ENCODE measurements at places on chromosomes 16 and 17.

DNA sequence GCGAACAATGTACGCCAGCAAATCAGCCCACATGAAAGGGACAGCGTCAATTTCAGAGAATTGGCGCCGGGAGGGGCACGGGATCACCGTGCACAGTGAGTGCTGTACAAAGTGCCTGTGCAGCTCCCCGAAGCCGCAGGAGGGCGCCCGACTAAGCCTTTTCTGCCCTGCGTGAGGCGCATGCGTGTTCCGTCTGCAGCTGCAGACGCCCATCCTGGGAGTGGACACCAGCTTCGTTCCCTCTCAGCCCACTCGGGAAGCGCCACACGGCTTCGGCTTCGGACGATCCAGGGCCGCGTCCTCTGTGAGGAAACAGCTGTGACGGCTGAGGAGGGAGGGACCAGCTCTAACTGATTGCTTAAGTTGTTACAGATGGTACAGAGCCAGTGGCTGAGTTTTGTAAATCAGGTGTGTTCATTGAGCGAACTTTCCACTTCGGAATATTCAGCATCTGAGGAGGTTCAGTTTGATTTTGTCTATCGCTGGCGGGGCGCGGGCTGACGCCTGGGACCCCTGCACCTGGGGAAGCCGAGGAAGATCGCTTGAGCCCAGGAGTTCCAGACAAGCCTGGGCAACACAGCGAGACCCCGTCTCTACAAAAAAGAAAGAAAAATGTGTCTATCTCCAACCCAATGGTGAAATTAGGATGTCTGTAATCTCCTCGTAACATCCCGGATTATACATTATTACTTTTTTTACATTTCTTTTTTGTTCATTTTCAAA is 15.4 kb upstream of the ZNF287 start:
- peak; percentile 90 for DNase-seq

- DNase-seq: no peak
Measured at GRCh38 chr16:85605912-85606841, 6.9 kb upstream of the GSE1 start.

GRCh38 chr17:57368637-57369336 is 112.5 kb downstream of the MSI2 start:
- no peak for DNase-seq

GRCh38 chr16:4572715-4573114 is 16.6 kb downstream of the C16orf96 start:
- DNase-seq: no peak

DNA sequence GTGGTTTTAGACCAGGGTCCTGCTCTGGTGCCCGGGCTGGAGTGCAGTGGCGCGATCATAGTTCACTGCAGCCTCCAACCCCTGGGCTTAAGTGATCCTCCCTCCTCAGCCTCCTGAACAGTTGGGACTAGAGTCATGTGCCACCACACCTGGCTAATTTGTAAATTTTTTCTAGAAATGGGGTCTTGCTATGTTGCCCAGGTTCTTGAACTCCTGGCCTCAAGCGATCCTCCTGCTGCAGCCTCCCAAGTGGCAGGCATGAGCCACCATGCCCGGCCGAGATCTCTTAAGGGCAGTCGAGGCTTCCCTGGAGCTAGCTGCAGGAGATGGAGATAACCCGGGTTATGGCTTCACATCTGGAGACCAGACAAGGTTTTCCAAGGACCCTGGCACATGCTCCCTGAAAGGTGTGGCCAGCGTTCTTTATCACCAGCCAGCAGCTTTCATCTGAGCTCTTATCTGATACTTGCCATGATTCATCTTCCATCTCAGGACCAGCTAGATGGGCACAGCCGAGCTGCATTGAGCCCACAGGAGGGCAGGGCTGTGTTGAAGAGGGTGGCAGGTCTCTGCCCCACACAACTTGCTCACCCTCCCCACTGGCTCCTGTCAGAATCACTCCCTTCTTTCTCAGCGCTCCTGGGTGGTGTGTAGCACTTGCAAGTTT is 28.6 kb downstream of the SCNN1B start:
- no peak for DNase-seq

DNA sequence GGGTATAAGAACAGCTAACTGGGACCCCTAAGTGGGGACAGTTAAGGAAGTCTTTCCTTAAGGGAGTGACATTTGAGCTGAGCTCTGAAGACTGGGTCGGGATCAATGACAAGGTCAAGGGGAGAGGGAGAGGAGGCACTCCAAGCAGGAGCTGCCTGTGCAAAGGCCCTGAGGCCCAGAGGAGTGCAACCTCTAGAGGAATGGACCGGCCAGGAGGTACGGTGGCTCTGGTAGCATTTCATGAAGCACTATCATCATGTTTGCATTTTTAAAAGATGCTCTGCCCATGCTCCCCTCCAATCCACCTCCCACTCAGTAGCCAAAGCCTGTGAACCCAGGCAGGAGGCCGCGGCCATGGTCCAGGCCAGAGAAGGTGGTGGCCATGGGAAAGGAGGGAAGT is 27.4 kb downstream of the RBFOX3 start:
- no peak for DNase-seq

GRCh38 chr16:53465606-53466280 is 31.5 kb downstream of the RBL2 start:
- DNase-seq: no peak

- no peak for DNase-seq
Measured at GRCh38 chr16:85674828-85675227, 13.9 kb downstream of the GINS2 start.

DNA sequence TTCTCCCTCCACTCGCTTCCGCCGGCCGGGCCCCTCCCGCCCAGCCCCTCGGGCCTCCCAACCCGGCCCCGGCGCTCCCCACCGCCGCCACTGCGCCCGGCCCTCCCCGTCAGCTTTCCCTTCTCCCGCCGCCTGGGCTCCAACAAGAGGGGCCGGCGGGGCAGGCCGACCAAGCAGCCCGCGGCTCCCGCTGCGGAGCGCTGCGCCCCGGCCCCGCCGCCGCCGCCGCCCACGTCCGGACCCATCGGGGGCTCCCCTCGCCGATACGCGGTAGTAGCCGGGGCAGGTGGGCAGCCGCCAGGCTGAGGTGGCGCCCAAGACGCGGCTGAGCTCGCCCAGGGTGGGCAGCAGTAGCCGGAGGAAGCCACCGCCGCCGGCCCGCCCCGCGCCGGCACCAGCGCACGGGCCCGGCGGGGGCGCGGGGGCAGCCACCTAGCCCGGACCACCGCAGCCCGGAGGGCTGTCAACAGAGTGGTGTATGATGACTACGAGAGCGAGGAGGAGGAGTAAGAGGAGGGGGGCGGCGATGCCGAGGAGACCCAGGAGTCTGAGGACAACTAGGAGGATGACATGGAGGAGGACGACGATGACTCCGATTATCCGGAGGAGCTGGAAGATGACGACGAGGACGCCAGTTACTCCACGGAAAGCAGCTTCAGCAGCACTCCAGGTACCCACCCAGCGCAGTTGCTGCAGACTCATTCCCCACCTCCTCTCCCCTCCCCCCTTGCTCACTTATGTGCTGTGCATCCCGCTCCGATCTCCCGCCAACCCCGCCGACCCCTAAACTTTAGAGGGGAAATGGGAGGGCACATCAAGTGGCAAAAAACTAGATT is 498 bp downstream of the LRRC37B start:
- peak; percentile 49 for DNase-seq

GRCh38 chr16:12470311-12471229 is 333.1 kb downstream of the CPPED1 start:
- DNase-seq: peak; percentile 86

DNA sequence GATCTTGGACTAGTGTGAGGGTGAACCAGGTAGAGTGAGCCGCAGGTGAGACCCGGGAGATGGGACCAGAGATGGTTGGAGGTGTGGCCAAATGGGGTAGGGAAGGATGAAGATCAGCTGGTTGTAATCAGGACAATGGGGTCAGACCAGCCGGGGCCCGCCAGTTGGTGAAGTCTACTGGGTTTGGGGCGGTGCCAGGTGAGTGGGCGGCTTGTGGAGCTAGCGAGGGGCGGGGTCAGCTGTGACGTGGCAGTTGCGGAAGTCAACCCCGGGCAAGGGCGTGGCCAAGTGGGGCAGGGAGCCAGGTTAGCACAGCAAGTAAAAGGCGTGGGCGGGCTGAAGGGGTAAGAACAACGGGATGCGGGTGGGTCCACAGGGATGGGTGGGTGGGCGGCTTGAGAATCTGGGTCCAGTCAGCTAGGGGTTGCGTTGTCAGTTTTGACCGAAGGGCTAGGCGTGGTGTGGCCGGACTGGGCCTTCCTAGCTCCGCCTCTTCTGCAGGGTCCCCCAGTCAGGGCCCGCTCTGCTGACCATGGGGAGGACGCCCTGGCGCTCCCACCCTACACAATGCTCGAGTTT is 25.5 kb upstream of the ALKBH5 start:
- peak; percentile 98 for DNase-seq

GRCh38 chr16:66926961-66927436 is 1.7 kb upstream of the RRAD start:
- peak; percentile 9 for DNase-seq

- DNase-seq: peak; percentile 18
Measured at GRCh38 chr17:42402117-42402516, 13.9 kb upstream of the STAT3 start.

DNA sequence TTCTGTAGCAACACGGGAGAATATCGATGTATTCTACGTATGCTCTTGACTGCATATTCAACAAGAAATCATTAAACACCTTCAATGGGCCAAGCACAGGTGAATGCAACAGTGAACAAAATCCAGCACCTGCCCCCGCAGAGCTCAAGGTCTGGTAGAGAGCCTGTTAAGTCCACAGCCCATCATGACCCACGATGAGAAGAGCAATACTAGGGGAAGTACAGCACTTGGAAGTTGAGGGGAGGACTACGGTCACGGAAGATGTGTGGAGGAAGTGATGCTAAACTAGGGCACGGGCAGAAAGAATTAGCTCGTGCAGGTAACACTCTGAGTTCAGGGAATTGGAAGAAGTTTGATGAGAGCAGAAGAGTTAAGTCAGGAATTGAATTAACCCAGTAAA is 253.6 kb downstream of the HAPSTR1 start:
- no peak for DNase-seq

DNA sequence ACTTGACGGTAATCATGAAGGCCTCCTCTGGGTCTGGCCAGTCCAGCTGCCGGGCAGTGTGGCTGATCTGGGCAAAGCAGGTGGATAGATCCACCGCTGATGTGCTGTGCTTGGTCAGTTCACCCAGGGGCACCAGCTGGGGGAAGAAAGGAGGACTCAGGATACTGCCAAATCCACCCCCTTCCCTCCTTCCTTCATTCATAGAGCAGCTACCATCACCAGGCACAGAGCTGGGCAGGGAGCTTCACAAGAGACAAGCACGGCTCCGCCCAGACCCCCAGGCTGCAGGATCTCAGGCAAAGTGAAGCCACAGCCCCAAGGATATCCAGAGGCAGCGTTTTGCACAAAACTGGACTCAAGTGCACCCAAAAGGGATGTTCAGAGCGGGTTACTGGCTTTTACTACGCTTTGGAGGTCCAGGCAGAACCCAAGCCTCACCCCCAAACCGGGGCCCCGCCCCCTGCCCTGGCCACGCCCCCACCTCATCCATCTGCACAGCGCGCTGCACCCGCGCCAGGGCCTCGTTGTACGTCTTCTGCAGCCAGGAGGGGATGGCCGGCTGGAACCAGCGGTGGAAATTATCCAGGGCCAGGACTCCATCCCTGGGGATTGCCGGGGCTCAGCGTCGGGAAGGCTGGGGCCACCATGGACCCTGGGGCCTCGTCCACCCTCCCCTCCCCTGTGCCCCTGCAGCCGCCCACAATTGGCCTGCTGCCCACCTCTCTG is 9.1 kb downstream of the UNC13D start:
- no peak for DNase-seq
